ENCODE measurements at places on chromosomes 12 and 14.

DNA sequence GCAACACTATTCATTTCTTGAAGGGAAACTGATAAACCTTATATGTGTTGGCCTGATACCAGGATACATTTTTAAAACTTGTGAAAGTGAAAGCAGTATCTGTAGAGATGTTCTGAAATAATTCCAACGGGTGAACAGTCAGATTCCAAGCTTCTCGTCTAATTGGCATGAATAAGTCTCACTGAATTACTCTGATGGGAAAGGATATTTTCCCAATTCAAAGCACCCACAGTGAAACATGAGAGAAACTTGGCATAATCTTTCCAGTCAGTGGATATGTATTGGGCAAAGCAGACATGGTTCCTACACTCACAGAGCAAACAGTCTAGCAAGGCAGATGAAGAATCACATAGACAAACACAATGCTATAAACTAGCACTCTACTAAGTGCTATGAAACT, 413.1 kb downstream of the MED13L start:
- DNase-seq, result no peak

DNA sequence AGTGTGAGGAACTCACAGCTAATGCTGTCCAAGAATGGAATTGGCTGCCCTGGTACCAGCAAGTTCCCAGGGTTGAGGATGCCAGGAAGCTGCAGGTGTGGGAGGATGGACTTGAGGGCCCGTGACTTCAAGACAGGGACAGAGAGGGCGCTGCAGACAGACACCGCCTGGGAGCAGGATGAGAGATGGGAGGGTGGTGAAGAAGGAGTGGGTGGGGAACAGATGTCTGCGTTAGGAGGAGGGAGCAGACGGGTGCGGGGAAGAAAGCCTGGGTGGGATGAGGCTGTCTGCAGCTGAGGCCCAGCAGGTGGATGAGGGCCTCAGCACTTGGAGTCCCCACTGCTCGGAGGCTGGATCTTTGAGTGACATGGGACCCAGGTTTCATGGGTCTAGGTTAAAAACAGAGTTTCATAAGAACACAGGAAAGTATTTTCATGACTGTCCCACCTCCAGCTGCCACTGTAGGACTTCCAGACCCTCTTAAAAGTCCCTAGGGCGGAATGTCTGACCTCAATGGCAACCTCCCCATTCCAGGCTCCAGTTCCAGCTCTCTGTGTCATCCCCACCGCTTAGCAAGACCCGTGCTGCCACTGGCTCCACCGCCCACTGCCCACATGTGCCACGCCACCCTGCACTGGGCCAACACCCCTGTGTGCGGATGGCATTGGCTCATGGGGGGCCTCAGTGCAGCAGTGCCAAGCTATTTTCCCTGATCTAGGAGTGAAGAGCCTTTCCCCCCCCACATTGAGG, 70.3 kb upstream of the SCN8A start:
- DNase-seq, result no peak

GRCh38 chr12:103571286-103571685, 15.8 kb upstream of the STAB2 start:
- DNase-seq, result peak; percentile 11

DNA sequence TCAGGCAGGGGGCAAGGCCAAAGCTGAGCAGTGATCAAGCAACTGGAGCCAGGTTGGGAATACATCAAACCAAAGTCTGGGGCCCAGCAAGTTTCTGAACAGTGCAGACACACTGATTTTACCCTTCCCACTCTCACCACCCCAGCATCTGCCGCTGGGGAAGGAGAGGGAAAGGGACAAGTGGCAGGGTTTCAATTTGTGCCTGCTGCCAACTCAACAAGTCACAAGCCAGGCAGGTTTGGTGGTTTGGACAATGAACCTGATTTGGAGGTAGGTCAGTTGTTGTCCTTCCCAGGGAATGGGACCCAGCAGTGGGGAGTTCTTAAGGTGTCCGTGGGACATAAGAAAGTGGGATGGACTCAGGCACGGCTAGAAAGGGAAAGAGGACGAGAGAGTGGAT, 151.9 kb upstream of the NOS1 start:
- DNase-seq, result no peak

DNA sequence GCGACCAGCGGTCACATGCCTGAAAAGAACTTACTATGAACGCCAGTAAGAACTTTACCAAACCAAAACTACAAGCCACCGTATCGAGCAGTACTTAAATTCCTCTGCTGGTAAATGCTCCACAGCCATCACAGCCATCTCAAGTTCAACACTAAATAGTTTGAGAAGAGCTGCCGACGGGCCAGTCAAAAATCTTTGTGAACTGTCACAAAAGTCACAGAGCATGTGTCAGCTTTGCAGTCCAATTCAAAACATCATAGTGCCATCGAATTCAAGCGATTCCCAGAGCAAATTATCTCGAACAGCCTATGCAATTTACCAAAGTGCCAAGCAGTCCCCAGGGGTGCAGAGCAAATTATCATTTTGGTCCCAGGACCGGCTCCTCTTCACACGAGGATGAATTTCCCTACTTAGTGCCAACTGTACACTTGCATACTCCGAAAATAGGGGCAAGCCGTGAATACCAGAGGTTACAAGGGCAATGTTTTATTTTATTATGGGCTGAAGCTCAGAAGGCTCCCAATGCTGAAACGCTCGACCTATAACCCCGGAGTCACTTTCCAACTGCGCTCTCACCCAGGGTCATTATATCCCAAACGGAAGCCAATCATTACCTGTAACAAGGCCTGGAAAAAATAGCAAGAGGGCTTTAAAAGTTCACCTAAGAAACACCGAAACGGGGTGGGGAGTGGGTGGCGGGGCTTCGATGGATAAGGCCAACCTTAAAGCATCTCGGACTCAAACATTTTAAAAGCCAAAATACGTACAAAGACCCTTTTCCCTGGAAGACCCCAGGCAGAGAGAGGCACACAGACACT, 1.1 kb downstream of the LRP6 start:
- DNase-seq, result peak; percentile 68

DNA sequence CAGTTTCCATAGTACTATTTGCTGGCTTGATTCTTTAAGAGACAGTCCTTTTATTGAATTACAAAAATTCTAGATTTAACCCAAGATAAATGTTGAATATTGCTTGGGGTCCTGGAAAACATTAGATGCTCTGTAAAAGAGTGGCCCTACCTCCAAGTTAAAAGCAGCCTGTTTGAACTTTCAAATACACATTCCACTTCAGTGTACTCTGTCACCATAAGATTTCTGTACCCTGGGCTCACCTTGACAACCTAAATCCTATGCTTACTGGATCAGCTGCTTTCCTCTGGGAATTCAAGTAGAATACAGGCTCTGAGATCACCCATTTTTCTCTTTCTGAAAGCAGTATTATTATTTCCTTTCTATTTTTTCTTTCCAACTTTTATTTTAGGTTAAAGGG, 107.7 kb upstream of the DCN start:
- no peak for DNase-seq

GRCh38 chr12:3295646-3296408, 195.2 kb upstream of the PRMT8 start:
- peak; percentile 28 for DNase-seq

DNA sequence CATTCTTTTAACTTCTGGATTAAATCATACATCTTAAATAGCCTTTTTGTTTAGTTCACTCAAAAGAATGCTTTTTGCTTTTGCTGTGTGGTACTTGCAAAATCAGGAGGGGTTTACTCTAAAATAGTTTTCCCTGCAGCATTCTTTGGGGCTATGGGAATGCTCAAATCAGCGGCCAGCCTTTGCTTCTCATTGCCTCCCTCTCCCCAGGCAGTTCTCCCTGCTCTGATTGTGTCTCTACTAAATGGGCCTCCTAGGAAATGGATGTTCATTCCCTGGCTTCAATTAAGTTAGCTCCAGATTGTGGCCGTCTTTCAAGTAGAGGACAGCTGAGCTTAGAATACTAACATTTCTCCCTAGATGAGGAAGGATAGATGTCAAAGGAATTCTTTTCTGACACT, 4.4 kb downstream of the TULP3 start:
- peak; percentile 14 for DNase-seq

GRCh38 chr14:101008631-101009336, 105.3 kb upstream of the RTL1 start:
- DNase-seq, result no peak

DNA sequence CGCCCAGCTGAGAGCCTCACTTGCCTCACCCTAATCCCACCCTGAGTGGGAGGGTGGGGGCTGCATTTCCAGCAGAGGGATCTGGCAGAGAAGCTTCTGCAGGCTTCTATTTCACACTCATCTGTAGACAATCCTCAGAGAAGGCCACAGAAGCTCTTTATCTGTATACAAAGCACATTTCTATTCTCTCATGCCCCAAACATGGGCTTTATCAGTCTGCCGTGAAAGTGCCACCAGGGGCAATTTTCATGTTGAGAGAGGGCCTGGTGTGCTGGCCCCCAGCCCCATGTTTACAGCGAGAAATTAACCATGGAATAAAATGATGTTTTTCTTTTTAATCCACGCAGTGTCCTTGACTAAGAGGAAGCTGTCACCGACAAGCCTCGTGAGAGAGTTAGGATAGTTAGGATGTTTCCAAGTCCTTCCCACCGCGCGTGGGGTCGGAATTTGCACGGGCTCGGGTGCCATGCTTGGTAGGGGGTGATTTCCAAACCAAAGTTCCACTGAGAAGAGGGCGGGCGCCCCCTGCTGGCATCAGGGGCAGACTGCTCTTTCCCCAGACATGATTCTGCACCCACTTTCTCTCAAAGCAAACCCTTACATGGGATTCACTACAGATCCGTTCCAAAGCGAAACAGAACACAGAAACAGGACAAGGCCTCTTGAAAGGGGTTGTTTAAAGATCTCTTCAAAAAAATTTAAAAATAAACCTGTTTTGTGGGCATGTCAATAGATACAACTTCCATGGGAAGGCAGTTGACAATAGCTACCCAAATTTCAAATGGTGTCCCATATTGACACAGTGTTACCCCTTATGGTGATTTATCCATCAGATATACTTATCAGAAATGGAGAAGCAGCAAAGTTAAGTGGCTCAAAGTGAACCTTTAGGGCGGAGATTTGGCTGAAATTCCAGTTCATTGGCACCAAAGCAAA, 19.4 kb downstream of the BDKRB1 start:
- DNase-seq, result peak; percentile 68

GRCh38 chr14:32090686-32091085, 13.6 kb downstream of the ARHGAP5 start:
- no peak for DNase-seq

GRCh38 chr12:124722878-124723277, 140.8 kb downstream of the SCARB1 start:
- no peak for DNase-seq

GRCh38 chr14:48456051-48456450, 780.6 kb upstream of the MDGA2 start:
- no peak for DNase-seq
